ENCODE measurements at places on chromosomes 13 and 19.

DNA sequence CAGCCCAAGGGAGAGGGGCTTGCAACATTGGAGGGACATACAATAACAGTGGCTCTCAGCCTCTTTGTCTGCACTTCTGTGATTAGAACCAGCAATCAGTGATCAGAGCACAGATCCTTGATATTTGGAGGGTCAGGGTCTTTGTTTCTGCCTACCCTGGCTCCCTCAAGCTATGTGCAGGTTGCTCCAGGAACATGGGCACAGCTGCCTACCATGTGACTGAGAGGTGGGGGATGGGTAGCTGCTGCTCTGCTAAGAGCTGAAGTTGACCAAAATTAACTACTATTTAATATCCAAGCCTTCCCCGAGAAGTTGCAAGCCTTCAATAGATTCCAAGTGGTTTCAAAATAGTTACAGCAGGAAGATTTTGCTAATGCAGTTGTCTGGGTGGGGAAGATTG, 202.6 kb downstream of the ZIC5 start:
- DNase-seq = no peak

- DNase-seq = no peak
These were observed 467 bp upstream of the CLN5 start for GRCh38 chr13:76991432-76991795.

DNA sequence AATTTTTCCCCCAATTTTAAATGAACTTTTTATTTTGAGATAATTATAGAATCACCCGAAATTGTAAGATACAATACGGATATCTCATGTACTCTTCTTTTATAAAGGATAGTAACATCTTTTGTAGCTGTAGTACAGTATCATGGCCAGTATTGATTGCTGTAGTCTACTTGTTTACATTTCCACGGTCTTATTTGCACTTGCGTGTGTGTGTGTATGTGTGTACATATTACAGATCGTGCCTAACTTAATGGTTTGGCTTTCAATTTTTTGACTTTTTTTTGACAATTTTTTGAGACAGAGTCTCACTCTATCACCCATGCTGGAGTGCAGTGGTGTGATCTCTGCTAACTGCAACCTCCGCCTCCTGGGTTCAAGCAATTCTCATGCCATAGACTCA, 6.7 kb downstream of the PAN3 start:
- no peak for DNase-seq

GRCh38 chr13:33348366-33348765, 62.8 kb upstream of the STARD13 start:
- no peak for DNase-seq

DNA sequence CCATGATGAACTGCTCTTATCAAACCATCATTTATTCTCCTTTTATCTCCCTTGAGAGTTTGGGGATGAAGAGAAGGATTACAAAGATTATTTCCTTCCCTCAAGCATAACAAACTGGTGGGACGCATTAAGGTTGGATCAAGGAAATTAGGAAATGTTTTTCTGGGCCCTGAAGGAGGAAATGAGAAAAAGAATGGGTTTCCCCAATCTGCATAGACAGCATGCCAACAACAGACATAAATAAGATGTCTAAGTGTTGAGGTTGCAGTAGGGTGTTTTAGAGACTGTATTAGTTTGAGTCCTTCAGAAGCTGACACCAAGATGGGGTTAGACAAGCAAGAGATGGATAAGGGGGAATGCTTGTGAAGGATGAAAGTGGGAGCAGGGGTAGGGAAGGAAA, 7.3 kb downstream of the EPSTI1 start:
- no peak for DNase-seq

GRCh38 chr19:47241919-47242577, 11.0 kb upstream of the BBC3 start:
- DNase-seq = no peak

GRCh38 chr13:80444240-80445015, 103.5 kb upstream of the SPRY2 start:
- DNase-seq = no peak

DNA sequence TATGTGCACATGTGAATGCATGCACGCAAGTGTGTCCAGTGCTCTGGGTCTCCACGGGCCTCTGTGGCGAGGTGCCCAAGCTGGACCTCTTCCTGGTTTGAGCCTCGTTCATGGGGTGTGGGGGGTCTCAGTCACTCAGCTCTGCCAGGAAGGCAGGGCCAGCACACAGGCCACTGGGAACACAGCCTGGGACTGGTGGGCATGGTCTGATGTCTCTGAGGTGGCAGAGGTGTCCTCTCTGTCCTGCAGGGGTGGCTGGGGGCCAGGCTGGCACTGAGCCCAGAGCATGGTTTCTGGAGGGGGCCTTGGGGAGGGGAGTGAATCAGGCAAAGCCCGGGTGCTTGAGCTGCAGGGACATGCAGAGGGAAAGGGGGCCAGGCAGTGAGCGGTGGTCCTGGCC, 9.4 kb downstream of the LRP3 start:
- no peak for DNase-seq

GRCh38 chr19:16429066-16429758, 42.6 kb downstream of the EPS15L1 start:
- no peak for DNase-seq

DNA sequence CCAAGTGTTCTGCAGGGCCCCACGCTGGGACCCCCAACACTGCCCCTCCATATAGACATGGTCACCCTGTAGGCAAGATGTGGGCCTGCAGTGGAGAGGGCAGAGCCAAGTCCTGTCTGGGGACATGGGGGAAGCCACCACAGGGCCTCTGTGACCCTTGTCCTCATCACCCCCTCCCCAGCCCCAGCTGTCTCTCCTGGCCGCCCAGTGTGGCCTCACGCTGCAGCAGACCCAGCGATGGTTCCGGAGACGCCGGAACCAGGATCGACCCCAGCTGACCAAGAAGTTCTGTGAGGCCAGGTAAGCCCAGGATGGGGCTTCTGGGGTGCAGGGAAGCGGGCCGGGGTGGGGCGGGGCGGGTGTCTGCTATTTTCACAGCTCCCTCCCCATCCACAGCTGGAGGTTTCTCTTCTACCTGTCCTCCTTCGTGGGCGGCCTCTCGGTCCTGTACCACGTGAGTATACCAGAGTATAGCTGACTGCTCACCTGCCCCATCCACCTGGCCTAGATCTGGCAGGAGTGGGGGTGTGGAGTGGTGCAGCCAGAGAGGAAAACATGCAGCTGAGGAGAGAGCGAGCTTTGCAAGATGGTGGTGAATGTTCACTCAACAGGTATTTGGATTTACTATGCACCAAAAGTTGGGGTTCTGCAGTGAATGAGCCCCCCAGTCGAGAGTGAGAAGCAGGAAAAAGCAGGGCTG, 46.4 kb downstream of the CERS4 start:
- peak; percentile 10 for DNase-seq

- DNase-seq = no peak
These were observed 10.3 kb downstream of the RASA3 start for GRCh38 chr13:114122127-114122511.

GRCh38 chr19:54096617-54097106, 3.9 kb downstream of the OSCAR start:
- no peak for DNase-seq

DNA sequence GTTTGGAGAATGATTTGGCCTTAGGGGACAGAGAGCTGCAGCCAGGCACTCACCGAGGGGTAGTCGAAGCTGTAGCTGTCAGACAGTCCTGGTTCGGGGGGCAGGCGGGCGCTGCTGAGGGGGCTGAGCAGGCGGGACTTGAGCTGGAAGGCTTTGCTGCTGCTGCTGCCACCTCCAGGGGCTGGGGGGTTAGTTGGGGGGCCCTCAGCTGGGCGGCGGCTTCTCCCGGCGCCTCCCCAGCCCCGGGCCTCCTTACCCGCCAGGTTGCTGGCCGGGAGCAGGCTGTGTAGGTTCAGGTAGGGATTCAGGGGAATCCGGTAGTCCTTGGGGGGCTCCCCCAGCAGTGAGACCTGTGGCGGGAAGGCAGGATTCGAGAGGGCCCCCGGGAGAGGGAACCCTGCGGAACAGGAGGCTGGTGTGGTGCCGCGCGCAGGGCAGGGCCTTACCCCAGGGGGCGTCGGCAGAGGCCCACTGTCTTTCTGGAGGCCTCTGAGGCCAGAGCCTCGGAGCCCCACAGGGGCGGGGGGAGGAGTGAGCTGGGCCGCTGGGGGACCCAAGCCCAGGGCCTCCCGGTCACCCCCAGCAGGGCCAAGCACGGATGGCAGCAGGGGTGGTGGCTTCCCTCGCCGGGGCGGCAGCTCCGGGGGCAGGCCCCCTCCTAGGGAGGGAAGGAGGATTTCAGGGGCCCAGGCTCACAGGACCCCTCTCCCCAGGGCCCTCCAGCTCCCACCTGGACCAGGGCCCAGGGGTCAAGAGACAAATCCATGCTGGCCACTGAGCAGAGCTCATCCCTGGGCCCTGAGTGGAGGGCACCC, 5.0 kb upstream of the FDX2 start:
- no peak for DNase-seq

- no peak for DNase-seq
These were observed 167.6 kb downstream of the B3GLCT start for GRCh38 chr13:31367410-31367809.

DNA sequence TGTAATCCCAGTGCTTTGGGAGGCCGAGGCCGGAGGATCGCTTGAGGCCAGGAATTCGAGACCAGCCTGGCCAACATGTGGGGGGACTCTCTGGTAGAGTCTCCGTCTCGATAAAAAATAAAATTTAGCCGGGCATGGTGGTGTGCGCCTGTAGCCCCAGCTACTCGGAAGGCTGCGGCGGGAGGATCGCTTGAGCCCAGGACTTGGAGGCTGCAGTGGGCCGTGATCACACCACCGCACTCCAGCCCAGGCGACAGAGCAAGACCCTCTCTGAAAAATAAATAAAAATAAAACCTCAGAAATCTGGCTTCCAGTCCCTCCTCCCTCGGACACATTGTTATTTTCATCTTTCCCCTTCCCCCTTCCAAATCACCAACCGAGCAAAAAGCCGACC, 332 bp downstream of the IRGQ start:
- DNase-seq = no peak

GRCh38 chr13:62250501-62251201, 835.0 kb upstream of the PCDH20 start:
- DNase-seq = no peak

DNA sequence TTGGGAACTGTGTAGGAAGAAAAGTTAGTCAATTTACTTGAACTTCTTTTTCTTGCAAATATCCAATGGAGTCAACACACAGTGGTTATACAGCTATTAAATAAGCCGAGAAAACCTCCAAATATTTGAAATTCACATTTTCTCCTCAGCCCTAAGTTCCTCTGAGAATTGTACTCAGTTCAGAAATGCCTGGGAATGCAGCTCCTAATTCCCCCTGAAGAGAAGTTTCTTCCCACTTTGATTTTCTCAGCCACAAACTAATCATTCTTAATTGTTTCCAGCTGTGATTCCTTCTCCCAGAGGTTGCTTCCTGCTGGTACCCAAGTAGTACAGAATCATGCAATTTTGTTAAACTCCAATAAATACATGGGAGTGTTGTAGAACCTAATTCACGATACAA, 246.1 kb upstream of the MIR17HG start:
- DNase-seq = no peak

DNA sequence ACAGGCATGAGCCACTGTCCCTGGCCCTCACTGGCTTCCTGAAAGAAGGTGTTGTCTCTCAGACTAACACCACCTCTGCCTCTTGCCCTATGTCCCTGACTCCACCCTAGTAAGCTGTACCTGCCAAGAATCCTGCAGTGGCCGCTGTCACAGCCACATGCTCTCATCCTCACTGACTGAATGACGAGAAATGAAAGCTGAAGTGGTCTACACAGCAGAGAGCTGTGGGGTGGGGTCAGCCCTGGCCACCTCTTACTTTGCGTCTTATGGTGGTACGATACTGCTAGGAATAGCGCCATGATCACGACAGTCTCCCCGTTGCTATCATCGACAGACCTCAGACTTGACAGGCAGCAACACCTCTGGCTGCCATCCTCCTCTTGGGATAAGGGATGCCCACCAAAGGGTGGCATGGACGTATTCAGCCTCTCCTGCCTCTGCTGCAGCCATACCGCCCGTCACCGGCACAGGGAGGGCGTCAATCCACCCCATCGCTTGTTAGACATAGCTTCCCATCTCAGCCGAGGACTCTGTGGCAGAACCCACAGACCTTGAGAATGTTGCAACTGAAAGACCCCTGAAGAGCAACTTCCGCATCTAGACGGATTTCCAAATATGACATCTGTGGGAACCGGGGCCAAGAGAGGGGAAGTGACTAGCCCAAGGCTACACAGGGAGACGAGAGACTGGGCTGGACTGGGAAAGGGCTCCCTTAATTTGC, 809 bp downstream of the MYO1F start:
- DNase-seq = no peak

GRCh38 chr13:113510871-113511270, 20.4 kb upstream of the DCUN1D2 start:
- DNase-seq = no peak

DNA sequence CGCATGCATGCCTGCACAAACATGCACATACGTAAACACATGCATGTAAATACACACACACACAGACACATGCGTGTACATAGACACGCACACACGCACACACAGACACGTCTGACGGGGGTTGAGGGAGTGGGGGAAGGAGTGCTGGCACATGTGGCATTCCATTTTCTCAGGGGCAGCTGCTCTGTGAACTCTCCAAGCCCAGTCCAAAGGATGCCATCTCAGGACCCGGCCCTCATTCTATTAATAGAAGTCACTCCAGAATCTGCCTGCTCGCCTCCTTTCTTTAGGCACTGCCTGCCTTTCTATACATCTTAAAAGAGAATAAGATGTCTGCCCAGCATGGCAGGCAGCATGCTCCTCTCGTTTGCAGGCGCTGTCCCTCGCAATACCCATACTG, 5.3 kb downstream of the ARHGEF7 start:
- no peak for DNase-seq

DNA sequence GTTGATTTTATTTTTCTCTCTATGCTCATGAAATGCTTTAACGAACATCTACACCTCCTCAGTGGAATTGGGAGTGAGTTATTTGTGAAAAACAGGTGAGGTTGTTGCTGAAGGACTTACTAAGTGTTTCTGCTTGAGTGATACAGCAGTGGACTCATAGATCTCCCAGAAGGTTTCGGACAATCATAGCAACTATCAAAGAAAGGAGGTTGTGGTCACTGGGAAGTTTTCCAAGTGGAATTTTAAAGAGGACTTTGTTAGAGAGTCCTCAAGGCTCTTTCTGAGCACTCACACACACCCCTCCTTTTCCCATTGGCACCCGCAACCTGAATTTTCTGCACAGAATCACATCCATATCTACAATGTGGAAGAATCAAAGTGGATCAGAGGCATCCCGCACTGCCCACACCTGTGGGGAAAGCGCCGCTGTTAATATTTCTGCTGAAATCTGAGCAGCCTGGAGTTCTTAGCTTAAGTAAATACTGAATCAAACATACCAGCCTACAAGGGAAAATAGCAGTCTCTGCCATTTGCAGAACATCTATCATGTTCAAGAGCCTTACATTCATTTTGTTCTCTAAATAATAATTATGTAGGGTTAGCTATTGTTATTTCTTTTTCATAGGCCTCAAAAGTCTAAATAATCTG, 719.4 kb downstream of the DIAPH3 start:
- DNase-seq = no peak

GRCh38 chr13:26921918-26922317, 161.3 kb upstream of the GPR12 start:
- DNase-seq = no peak
